T-helper 22 cell (primary cell): ENCODE measurements at places on chromosomes 1 and 21.

DNA sequence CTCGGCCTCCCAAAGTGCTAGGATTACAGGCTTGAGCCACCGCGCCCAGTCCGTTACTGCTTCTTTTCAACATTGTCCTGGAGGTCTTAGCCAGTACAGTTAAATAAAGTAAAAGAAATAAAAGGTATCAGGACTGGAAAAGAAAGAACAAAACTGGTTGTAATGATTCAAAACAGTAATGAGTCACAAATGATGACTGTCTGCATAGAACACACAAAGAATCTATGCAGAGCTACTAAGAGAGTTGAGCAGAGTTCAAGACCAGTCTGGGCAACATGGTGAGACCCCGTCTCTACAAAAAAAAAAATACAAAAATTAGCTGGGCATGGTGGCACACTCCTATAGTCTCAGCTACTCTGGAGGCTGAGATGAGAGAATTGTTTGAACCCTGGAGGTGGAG, 23.4 kb downstream of the BCAR3 start:
- DNase-seq = no peak

- no peak for DNase-seq
These were observed 150.8 kb downstream of the VPS13D start for GRCh38 chr1:12380326-12381249.

DNA sequence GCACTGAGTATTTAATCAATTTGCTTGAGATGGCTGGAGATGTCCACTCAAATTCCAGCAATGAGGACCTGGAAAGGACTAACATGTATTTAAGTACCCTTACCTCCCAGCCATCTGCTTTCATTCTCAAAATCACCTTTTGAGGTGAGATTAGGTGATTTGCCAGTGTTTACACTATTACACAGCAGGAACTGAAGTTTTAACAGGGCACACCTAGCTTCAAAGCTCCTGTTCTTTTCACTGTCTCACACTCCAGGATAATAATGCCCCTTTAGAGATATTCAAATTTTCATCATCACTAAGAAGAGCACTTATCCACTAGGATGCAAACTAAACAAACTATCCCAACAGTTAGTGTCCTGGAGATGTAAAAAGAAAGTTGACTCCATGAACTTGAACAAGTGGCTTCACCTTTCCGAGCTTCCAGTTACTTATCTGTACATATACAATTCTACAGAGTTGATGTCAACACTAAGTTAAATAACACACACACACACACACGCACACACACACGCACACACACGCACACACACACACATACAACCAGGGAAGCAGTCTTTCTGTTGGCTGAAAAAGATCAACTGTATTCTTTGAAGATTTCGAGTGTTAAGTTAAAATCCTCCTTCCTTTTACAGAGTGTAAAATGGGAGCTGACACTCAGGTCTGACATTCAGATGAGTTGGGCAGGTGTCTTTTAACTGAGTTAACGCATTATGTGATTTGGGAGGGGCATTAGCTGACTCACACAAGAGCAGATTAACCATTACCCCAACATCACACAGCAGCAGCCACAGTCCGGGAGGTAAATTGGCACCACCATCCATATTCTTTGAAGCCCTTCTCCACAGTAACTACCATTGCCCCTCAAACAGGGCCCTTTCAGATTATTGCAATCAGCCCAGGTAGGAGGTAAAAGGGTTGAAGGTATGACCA, 15.5 kb upstream of the JAK1 start:
- no peak for DNase-seq

GRCh38 chr1:114075105-114075504, 78.6 kb downstream of the SYT6 start:
- no peak for DNase-seq

DNA sequence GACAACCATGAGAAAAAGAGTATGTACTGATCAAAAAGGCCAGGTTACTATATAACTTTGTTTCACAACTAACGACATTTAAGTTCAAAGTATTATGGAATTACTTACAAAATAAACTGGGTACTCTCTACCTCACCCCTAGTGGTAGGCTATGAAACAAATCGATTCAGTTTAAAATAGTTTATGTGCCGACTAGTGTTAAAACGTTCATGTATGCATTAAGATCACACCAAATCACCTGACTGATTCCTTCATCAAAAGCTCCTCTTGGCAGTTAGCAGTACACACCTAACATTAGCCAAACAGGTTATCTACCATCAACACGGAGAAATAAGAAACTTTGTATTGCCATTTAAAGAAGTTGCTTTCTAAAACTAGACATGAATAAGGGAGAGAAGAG, 137.1 kb downstream of the AKT3 start:
- no peak for DNase-seq

- no peak for DNase-seq
These were observed 11.7 kb downstream of the CAPN9 start for GRCh38 chr1:230758709-230759368.

DNA sequence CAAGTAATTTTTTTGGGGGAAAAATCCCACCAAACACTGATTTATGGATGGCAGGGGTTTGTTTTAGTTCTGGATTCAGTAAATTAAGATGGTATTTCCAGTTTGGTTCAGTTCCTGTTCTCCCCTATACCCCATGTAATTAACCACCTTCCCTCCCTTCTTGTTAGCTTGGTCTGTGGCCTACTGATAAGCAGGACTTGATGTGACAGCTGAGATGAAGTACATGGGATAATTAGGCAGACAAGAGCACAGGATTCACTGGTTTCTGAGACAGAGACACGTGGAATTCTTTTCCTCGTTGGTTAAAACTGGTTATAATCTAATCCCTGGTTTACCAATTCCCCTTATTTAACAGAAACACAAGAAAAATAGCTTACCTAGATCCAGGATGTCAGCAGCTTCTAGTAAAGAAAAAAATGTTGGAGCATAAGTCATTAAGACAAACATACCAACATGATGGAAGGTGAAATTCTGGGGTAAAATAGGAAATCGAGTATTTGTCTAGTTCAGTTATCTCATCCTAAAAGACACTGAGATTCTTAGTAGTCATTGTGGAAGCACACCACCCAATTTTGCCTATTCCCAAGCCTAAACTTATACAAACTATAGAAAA, 81.5 kb downstream of the SCMH1 start:
- DNase-seq = no peak

GRCh38 chr1:156241926-156242325, at the start of gene BGLAP:
TSS of gene BGLAP (plus strand) at chr1:156242184. CDS start at chr1:156242232, 48 bp downstream.
- DNase-seq = no peak

GRCh38 chr1:75632350-75632949, 21.5 kb upstream of the SLC44A5 start:
- no peak for DNase-seq

DNA sequence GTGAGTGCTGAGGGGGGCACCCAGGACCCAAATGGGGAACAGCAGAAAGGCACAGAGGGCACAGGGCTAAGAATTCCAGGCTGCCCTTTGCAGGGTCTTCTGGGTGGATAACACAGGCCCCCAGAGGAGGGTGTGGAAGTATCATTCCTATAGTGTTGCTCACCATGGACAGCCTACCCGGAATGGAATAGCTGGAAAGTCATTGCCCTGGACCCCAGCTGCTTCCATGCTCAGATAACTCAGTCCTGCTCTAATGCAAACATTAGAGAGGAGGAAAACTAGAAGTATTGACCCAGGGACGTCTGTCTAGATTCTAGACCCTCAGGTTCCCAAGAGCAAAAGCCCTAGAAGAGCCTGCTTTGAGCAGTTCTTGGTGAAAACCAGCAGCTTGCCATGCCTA, 24.7 kb downstream of the SLC6A17 start:
- DNase-seq = no peak

DNA sequence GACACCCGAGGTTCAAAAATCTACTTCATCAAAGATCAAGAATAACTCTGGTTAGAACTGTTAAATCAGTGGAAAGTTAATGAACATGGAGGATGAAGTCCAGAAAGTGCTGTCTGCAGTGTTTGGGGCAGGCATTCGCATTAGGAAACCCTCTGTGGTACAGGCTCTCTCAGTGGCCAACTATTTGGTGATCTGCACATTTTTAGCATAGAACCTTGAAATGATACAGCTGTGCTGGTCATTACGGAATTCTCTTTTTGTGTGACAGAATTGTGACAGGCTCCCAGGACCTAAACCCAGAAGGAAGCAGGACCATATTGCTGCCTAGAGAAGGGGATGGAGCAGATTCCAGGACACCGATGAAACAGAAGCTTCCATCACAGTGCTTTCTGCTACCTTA, 89.0 kb downstream of the SLC45A1 start:
- DNase-seq = no peak
